Foreskin fibroblast (primary cell): ENCODE measurements at places on chromosomes 4 and X.

- DNase-seq: no peak
These were observed 1.3 kb upstream of the PLXNB3 start for GRCh38 chrX:153762626-153763173.

GRCh38 chr4:138118270-138118669, 123.9 kb downstream of the SLC7A11 start:
- DNase-seq: no peak

DNA sequence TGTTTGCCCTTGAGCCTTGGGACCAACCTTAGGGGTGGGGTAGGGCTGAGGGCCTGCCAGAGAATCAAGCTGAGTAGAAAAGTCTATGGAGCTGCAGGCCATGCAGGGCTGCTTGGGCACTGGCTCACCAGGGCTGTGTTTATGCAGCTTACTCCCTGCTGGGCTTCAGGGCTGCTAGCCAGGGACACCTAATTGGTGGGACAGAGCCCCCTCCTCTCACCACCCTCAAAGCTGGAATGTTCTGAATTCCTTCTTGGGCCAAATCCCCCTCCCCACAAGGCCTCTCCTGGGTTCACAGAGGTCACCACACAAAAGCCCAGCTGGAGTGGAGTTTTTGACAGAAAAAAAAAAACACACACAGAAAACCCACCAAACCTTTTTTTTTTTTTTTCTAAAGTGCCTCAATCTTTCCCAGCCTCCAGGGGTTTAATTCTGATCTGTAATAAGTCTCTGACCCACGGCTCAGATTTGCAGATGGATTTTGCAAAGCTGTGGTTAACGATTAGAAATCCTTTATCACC, at the start of gene CLDN2:
Gene CLDN2, plus strand, starts transcription at position 471 of the 521 bp plus-strand sequence. CDS start 7,827 bp downstream, outside the sequence.
- no peak for DNase-seq

DNA sequence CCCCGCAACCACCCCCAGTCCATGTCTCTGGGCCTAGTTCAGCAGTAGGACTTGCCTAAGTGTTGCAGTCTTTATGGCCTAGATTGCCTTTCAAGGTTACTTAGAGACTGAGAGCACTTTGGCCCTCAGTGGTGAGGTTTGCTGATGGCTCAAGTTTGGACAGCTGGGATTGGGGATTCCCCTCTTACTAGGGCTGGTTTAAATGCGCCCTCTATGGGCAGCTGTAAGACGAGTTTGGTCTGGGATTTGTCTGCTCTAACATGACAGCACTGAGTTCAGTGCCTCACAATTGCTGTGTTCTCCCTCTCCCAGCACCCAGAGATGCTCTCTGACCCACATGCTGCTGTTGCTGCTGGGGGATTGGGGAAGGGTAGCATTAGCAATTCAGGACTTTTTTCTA, 23.1 kb downstream of the DACH2 start:
- no peak for DNase-seq

DNA sequence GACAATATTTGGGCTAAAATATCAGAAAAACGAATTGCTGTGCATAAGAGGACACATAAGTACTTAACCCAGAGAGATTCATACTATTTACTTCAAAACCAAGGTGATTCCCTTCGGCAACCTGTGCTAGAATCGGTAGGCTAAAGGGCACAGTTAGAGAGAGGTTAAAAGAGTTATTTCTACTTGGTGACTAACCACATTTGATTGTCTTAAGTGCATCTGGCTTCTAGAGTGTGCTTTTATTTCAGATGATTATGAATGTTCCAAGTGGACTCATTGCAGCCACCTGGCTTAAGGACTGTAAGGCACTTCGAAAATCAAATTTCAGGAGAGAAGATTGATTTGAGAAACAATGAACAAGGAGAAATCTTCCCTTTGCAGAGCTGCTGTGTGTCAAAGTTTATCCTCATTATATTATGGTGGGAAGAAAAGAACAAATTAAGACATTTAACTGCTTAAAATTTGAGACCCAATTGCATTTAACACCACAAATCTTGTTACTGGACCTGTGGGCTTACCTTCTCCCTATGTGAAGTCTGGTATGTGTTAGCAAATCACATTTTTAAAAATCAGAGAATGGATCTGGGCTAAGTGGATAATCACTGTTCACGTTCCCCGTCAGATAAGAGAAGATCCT, 34.0 kb downstream of the PHOX2B start:
- no peak for DNase-seq

- DNase-seq: no peak
These were observed 59.6 kb upstream of the DUSP21 start for GRCh38 chrX:44784241-44784640.

GRCh38 chrX:85024044-85024443, 20.4 kb downstream of the APOOL start:
- no peak for DNase-seq
